CD4-positive, alpha-beta T cell treated with Interferon gamma for 1 hour (primary cell): ENCODE measurements at places on chromosomes 7 and 10.

- peak; percentile 34 for DNase-seq
Measured at GRCh38 chr7:128841921-128842673, 11.9 kb downstream of the FLNC start.

- DNase-seq, result no peak
Measured at GRCh38 chr10:106874604-106874889, 290.0 kb downstream of the SORCS1 start.

GRCh38 chr10:36423821-36424248, 701.6 kb upstream of the ANKRD30A start:
- DNase-seq, result no peak

- DNase-seq, result no peak
Measured at GRCh38 chr10:12826800-12827372, 174.6 kb downstream of the CCDC3 start.

- no peak for DNase-seq
Measured at GRCh38 chr7:17546189-17546588, 247.7 kb downstream of the AHR start.
